Pulmonary artery endothelial cell (primary cell): ENCODE measurements at places on chromosomes 7 and 10. TPM values are rescaled to one million over a fixed set of nuclear protein-coding genes. Genes with fewer than 3 reads are reported as not detected.

DNA sequence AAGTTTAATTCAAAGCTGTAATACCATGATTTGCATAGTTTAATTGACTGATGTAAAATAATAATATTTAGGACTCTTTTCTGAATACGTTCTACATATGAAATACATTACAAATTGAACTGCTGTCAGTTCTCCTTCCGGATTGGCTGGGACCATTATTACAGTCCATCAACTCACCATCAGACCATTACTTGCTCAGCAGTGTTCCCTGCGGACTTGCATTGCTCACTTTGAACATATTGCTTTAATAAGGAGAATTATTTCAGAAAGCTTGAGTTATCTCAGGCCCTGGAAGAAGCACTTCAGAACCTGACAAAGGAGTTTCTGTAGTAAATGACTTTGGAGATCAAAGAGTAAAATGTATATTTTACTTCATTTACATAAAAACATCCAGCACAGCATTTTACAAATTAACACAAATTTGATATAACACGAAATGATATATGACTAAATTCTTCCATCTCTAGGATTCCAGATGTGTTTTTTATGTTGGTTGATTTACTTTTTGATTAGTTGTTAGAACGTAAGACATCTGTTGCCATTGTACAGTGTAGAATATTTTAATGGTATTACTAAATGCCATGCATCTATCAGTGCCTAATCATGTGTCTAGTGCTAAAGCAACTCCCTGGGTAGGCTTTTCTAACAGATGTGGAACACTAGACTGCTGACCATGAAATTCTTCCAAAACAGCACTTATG, 418.5 kb upstream of the SEMA3A start:
- DNase-seq, result no peak

DNA sequence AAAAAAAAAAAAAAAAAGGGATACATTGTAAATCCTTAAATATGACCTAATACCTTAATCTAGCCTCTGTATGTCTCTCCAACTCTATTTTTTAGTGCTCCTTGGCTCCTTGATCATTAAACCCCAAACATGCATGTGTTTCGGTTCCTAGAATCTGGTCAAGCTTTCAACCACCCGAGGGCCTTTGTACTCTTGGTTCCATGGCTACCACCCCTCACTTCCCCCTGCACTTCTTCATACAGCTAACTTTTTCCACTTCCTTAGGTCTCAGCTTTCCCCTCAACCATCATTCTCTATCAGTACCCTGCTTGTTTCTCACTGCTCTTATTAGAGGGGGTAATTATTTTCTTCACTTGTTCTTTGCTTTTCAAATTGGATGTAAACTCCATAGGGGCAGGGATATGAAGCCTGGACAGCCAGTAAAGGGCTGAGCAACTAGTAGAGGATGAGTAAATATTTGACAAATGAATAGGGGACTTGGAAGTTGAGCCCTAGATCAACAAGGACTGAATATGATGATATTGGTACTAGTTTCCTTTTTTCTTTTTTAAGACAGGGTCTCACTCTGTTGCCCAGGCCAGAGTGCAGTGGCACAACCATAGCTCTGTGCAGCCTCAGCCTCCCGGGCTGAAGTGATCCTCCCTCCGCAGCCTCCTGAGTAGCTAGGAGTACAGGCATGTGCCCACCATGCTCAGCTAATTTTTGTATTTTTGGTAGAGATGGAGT, 4.3 kb upstream of the GDI2 start:
- no peak for DNase-seq

DNA sequence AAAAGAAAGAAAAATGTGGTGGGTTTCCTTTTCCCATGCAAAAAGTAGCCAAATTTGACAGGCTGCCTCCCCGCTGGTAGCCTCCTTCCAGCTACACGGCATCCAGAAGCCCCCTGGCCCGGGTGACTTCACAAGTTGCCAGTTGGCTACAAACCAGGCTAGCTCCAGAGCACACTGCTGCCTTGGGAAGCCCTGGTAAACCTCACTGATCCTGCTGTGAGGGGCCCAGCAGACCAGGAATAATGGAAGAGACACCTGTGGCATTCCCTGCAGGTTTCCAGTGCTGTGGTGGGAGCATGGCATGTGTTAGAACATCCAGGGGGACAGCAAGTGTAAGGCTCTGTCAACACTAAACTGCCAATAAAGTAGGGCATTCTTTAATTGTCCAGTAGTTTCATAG, 55.7 kb upstream of the TM9SF3 start:
- no peak for DNase-seq

- DNase-seq, result no peak
Measured at GRCh38 chr7:33459340-33459751, 330.0 kb downstream of the BBS9 start.

DNA sequence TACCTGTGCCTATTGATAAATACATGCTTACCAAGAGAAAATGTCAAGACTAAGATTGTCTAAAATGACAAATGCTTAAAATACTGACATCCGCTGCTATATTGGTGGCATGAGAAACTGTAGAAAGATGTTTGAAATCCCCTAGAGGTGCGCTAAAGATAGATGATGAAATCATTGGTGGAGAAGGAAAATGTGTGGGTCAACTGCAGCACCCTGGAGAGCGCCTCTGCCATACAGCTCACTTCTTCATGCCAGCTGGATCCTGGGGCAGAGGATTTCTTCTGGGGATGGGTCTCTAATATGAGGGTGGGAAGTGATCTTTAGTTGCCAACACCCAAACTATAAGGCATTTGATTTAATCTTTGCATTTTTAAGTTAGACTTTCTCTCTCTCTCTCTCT, 680.4 kb upstream of the POM121L12 start:
- DNase-seq, result no peak

DNA sequence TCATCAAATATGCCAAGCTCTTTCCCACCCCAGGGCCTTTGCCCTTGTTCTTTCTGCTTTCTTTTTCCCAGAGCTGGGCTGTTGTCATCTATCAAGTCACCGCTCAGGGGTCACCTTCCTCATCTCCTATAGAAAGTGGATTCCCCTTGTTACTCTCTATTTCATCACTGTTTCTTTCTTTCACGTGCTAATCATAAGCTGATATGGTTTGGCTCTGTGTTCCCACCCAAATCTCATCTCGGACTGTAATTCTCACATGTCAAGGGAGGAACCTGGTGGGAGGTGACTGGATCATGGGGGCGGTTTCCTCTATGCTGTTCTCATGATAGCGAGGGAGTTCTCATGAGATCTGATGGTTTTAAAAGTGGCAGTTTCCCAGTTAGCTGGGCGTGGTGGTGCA, 17.0 kb upstream of the TIAL1 start:
- DNase-seq, result no peak

DNA sequence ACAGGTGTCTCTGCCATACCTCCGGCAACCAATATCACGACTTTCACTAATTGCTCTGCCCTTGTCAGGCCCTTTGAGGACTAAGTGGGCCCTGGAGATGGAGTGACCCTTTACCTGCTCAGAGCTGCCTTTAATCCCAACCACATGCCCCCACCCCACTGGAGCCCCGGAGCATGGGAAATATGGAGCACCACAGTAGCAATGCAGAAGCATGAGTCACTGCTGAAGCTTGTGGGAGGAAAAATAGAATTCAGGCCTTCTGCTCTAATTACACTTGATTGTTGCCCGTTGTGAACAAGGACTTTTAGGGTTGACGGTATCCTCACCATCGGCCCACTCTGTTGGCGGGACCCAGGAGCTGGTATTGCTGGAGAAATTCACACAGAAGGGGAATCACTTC, 52.5 kb upstream of the FRMD4A start:
- no peak for DNase-seq

GRCh38 chr7:16123117-16123770, 298.1 kb downstream of the CRPPA start:
- DNase-seq, result no peak

DNA sequence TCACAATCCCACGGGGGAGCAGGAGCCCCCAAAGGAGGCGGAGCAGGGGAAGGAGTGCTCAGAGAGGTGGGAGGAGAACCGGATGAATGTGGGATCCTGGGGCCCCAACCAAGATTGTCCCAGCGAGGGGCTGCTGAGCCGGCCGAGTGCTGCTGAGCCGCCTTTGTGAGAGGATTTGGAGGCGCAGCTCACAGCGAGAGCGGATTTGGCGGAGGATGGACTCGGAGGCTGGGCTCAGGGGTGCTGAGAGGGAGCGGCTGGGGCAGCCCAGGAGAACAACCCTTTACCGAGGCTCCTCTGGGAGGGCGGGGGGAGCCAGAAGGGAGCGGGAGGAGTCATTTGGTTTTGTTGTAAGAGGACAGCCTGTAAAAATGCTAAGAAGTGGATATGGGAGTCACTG, 23.0 kb downstream of the GHRHR start:
- no peak for DNase-seq

DNA sequence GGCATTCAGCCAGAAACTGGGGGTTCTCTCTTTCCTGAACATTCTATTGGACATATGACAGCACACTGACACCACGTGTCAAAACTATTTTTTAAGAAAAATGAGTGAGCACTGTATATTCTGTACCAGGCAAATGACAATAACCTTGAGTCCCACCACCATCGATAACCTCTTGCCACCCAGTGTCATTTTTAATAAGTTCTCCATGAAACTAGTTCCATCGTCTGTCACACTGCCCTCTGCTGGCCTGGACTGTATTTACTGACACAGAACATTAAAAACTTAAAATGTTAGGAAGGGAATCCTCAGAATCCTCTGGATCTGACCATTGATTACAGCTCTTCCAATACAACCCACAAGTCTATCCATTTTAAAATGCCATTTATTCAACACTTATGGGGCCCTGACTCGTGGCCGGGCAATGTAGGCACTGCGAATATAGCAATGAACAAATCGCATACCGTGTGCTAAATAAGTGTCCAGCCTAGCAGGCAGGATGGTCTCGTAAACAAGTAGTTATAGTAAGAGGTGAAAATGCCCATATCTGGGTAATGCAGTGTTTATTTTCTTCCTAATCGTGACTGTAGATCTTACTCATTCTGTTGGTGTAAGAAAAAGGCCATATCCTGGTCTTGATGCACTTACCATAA, 35.9 kb upstream of the CACNB2 start:
- no peak for DNase-seq

GRCh38 chr10:7488418-7488829, 77.6 kb upstream of the SFMBT2 start:
- no peak for DNase-seq

DNA sequence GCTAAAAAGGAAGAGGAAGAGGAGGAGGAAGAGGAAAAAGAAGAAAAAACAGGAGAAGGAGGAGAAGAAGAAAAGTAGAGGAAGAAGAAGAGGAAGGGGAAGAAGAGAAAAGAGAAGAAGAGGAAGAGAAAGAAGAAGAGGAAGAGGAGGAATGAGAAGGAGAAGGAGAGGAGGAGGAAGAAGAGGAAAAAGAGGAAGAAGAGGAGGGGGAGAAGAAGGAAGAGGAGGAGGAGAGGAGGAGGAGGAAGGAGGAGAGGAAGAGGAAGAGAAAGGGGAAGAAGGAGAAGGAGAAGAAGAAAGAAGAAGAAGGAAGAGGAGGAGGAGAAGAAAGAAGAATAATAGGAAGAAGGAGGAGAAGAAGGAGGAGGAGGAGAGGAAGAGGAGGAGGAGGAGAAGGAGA, 96.4 kb upstream of the GNA12 start:
- DNase-seq, result no peak

DNA sequence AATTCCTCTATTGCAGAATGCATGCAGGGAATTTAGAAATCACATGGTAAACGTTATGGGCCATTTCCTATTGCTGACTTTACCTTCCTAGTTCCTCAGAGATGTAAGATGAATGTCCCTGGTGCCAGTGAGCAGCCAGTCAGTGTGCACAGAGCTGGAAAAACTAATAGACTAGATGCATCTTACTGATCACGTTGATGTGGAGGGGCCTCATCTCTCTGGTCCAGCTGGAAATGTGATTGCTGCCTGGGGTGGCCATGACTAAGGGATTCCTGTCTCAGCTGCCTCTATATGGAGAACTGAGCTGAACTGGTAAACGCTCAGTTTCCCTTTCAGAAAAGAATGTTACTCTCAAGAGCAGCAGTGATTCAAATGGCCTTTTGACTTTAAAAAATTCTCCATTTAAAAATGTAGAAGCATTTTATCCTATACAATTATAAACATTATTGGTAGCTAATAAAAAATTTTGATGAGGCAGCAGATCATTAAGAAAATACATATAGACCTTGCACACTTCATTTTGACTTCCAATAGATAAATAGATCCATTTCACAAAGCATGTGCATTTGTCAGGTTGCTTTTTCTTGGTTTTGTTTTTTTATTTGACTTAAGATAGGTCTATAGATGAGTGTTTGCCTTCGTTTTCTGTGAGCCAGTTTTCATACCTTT, 80.5 kb upstream of the INSYN2A start:
- DNase-seq, result no peak

NUTM2A gene
- total RNA-seq, result 0.07 and 0.35 TPM in 2 replicates

GLI3 gene
- 2.3 and 3.8 TPM in 2 replicates for total RNA-seq

TSPAN15 gene
- total RNA-seq, result 21.0 and 129 TPM in 2 replicates

PON1 gene
- total RNA-seq, result not detected in 2 replicates
